ENCODE measurements at places on chromosomes 13 and 19.

GRCh38 chr13:33683376-33683775 is 134.6 kb upstream of the RFC3 start:
- DNase-seq = no peak

DNA sequence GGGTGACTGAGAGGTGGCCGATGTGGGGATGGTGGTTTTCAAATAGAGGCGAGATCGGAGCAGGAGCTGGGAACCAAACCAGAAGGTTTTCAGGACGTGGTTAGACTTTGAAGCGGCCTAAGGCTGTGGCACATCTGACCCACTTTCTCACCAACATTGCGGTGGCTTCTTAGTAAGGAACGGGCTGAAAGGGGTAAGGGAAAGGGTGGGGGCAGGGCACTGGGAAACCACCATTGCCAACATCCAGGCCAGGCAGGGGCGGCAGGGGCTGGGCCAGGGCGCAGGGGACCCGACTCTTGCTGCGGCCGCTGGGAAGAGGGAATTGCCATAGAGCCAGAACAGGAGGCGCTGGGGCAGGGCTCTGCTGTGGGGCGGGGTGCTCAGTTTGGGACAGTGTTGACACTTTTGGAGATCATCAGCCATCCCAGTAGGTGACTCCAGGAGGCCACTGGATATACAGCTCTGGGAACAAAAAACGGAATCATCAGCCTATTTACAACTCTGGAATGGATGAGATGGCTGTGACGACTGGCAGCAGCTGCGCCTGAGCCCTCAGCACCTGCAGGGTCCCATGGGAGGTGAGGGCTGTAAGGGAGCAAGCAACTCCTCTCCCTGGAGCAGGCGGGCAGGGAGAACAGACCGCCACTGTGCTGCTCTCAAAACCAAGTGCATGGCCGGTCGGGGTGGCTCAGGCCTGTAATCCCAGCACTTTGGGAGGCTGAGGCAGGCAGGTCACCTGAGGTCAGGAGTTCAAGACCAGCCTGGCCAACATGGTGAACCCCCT is 52.2 kb downstream of the IRS2 start:
- DNase-seq = peak; percentile 94

DNA sequence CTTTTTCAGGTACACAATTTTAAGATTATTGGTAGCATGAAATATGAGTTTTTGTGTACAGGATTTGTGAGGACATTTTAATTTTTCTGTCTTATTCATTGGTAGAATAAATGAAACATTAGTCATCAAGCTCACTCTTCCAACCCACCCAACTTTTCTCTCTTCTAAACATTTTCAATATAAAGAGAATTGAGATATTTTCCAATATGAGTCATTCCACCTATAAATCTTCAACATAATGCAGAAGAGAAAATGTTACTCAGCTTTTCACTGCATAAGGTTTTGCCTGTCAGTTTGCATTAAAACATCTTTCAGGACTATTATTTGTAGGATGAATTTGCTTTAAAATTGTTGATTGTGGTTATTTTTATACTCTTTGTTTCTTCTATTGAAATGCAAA is 330.7 kb downstream of the PCDH20 start:
- DNase-seq = no peak

GRCh38 chr13:40697711-40698110 is 31.3 kb upstream of the FOXO1 start:
- DNase-seq = no peak

- DNase-seq = no peak
Observed at GRCh38 chr19:13011653-13012389, 16.5 kb downstream of the NFIX start.

GRCh38 chr19:44685877-44686276 is 13.1 kb upstream of the CEACAM16 start:
- DNase-seq = no peak

GRCh38 chr13:45786293-45786920 is 65.1 kb downstream of the SIAH3 start:
- no peak for DNase-seq

DNA sequence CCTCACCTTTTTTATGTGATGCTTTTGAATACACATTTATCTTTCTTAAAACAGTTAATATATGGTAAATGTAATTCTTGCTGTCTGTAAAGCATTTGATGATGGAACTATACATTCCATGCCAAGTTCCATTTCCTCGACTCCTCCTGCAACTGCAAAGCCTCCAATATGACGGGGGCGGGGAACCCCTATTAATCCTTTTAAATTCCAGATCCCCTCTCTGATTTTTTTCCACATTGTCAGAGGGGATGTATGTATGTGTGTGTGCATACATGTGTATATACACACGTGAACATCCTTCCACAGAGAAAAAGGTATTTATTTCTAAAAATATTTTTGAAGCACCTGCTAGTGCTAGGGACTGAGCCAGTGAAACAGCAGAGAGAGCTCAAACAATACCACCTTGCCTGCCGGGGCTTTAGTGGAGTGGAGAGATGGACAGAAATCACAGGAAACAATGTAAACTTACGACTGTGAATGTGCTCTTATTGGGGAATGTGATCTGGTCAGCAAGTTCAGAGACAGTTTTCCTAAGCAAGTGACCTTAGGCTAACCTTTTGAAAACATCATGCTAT is 25.3 kb upstream of the MAB21L1 start:
- DNase-seq = no peak

DNA sequence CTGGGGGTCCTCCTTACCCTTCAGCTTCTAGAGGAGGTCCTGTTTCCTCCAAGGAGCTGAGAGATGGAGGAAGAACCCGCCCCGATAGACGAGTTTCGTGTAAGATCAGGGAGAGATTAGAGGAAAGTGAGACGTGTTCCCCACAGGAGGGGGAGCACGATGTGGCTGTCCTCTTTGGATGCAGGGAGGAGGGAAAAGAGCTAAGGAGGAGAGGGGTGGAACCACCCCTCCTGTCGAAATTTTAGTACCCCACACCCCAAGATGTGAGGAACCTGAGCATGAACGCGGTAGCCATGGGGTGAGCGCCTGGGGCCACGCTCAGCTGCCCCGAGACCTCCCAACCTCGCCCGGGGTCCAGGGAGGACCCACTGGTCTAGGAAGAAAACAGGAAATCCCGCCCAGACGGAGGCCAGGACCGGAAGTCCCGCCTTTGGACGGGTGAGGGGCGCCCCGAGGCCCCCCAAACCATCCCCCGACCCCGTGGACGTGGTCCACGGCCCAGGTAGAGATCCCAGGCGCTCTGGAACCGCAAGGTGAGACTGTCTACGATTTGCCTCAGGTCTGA is 1.2 kb downstream of the AKT1S1 start:
- peak; percentile 72 for DNase-seq
